ENCODE measurements at places on chromosomes 2 and 18.

- DNase-seq = no peak
Measured at GRCh38 chr2:109423556-109424359, 190.0 kb downstream of the SEPTIN10 start.

GRCh38 chr2:64860276-64860885, 128.8 kb upstream of the SLC1A4 start:
- DNase-seq = no peak

DNA sequence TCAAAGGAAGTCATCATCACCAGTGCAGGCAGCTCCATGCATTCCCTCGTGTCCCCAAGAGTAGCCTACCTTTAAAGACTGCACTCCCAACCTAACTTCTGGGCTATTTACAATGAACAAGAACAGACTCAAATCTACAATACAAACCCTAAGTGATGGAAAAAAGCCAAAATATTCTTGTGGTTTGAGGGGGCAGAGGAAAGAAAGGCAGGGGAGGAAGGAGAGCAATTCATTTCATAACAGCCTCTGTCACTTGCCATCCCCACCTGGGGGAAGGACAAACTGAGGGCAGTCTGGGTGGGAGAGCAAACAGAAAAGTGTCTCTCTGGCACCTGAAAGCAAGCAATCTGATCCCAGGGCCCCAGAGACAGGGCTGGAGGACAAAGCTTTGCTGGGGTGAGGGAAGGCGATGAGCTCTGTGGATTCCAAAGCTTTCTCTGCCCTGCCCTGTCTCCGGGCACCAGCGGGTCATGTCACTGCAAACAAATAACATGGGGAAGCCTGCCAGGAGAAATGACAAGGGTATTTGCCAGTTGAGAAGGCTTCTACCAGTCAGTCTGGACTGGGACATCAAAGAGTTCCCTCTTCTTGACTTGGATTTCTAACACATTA, 528.0 kb upstream of the TNP1 start:
- no peak for DNase-seq

GRCh38 chr2:23107327-23107941, 277.5 kb upstream of the KLHL29 start:
- no peak for DNase-seq

GRCh38 chr2:190947711-190948251, 66.2 kb downstream of the STAT1 start:
- no peak for DNase-seq

GRCh38 chr2:24930768-24931167, 10.7 kb upstream of the ADCY3 start:
- DNase-seq = peak; percentile 66

DNA sequence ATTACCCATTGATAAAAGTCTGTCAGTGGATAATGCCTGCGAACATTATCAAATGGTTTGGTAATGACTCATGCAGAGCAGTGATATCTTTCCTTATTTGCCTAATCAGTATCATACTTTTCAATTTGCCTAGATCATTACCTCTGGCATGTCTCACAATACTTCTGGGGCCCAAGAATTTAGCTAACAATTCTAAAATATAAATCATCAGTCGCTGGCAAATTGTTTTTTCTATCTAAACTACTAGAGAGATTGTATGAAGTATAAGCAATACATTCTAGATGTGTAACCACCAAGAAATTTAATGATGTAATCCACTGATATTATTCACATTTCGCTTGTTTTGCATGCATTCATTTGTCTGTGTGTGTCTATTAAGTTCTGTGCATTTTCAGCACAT, 191.2 kb upstream of the CDH19 start:
- no peak for DNase-seq

DNA sequence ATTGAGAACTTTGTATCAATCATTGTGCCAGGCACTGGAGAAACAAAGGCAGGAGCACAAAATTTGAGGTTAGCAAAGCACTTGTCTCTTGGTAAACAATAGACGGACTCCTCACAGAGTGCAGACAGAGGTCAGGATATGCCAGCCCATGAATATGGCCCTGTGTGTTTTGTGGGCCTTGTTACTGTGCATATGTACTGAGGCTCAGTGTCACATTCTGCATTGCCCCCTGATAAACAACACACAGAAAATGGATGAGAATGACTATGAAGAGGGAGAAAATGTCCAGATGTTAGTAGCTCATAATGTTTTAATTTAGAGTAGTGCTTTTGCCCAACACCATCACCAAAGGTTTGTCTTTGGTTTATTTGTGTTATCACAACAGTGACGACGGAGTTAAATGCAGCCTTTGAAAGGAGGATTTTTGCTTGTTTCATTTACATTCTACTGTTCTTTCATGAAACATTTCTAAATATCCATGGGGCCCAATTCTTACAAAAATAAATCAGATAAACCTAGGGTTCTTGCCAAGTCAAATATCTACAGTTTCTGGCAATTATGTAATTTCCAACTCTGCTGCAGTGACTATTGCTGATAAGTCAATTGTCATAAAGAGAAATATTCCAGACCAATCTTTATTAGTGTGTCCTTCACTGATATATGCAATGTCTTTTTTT, 14.6 kb upstream of the NT5C1B start:
- no peak for DNase-seq

DNA sequence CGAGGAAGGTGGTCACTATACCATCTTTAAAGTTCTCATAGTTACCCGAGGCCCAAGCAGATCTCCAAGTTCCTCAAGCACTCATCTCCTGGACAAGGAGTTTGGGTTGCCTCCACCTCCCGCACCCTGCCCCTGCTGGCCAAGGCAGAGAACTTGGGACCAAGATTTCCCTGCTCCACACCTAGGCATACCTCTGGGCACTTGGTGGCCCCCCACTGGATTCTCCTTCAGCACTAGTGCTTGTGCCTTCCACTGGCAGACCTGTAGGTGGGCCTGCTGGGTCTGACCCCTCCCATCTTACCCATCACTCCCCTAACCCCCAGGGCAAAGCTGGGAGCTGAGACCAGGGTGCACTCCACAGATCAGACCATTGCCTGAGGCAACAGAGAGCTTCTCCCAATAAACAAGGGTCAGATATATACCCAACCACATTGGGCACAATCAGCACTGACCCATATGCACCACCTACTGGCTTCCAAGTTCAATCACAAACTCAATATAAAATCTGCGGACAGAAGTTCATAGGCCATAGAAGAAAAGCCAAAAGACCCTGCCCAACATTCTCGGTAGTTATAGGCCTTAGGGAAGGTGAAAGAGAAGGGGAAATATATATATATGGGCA, 244.2 kb downstream of the EXOC6B start:
- no peak for DNase-seq

DNA sequence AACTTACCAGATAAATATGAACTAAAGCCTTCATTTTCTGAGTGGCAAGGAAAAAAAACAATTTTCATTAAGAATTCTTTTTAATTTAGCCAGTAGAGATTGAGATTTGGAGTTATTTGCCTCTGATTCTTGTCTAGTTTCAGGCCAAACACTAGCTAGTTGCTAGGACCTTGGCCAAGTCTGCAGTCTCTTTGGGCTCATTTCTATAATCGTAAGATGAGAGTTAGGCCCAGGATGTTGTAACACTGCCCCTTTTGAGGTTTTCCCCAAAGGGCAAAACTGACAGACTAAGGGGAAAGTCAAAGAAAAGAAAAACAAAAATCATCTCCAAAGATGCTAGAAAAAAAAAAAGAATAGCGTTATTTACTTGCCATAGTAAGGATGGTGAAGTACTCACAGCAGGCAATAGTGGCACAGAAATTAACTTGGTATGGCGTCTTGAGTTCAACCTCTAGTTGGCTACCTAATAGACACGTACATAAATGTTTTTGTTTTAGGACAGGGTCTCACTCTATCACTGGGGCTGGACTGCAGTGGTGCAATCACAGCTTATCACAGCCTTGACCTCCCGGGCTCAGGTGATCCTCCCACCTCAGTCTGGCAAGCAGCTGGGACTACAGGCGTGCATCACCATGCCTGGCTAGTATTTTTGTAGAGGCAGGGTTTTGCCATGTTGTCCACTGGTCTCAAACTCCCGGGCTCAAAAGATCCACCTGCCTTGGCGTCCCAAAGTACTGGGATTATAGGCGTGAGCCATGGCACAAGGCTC, 23.0 kb upstream of the ADAM17 start:
- DNase-seq = no peak

DNA sequence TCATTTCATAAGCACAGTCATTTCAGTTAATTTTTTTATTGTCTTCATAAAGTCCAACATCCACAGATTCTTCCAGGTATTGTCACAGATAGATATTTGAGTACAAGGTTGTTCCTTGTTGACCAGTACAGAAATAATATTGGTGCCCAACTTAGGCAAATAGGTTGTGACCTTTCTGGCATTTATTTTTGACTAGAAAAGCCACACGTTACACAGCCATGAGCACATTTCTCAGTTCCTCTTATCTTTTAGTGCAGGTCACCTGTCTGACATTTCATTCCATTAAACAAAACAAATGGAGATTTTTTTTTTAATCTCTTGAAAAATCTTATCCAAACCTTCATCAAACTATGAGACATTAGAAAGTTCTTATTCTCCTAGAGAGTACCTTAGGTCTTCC, 428.8 kb downstream of the ZNF521 start:
- DNase-seq = no peak

- DNase-seq = no peak
Measured at GRCh38 chr2:218607436-218608115, at the start of gene PLCD4. PLCD4 (plus strand) TSS chr2:218607899; CDS start chr2:218615740, 7,841 bp downstream.

DNA sequence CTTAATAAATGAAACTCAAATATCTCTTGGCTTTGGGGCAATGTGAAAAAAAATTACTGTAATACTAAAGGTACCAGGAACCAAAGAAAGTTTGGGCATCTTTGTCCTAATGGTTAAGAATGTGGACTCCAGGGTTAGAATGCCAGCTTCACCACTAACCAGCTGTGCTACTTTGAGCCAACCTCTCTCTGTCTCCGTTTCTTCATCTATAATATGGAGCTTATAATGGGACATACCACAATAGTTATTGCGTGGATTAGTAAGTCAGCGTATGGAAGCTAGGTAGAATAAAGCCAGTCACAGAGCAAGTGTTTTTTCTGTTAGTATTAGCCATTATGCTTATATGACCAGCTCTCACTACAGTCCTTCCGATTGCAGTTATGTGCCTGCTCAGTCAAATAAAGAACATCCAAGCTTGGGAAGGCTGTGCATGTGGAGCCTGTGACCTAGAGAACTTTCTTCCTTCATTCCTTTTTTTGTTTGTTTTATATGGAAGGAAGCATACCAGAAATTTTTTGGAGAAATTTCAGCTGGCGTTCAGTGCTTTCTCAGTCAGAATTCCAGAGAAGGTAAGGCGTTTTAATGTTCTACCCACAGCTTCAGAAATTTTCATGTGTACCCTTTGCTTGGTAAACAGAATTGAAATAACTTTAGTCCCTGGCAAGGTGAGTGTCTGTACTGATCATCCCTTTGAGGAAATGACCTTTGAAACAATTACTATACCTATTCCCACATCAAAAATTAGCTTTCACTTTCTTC, 114.0 kb upstream of the RND3 start:
- no peak for DNase-seq

DNA sequence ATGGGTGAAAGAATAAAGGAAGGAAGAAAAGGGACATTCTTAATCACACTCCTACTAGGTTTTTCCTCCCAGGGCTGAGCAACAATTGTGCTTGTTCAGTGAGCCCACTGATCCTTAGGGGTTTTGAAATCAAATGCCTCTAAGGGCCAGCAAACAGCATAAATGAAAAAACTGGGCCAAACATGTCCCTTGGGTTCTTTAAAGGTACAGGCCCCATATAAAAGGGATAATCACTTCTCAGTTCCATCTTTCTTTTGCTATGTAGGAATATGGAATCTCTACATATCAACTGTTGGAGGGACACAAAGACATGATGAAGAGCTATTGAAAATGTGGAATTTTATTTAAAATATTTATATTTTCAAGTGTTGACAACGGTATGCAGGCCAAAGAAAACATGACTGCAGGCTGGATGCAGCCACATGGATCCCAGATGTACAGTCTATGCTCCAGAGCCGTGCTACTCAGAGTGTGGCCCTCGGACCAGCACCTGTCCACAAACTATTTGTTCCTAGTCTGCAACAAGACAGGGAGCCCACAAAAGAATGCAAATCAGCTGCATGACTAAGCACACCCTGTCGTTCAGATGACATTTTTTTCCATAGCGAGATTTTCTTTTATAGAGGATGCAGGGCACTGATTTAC, 110.0 kb downstream of the CDH20 start:
- DNase-seq = no peak

Measured in activated CD8-positive, alpha-beta memory T cell treated with anti-CD3 and anti-CD28 coated beads, Interleukin-2, amount 10 ng/mL, durations not matched to agents 7 days and 5 days (primary cell).